ENCODE measurements at places on chromosomes 12 and 14. TPM values are rescaled to one million over a fixed set of nuclear protein-coding genes. Genes with fewer than 3 reads are reported as not detected.

The CMKLR1 gene
- total RNA-seq = 1.7 TPM

The IL23A gene
- not detected for total RNA-seq

The MYO1H gene
- not detected for total RNA-seq

The FAR2 gene
- total RNA-seq = 5.6 TPM

The TMTC1 gene
- total RNA-seq = 33.2 TPM

The SLC10A1 gene
- not detected for total RNA-seq

The POTEM gene
- total RNA-seq = not detected

The TAS2R46 gene
- 4.2 TPM for total RNA-seq

The TTC5 gene
- 16.8 TPM for total RNA-seq

The RPS6KL1 gene
- total RNA-seq = 2.2 TPM

The MANSC1 gene
- total RNA-seq = 2.3 TPM

The LLPH gene
- total RNA-seq = 5.6 TPM

The SOAT2 gene
- total RNA-seq = not detected

The OR6C2 gene
- not detected for total RNA-seq

The ZNF641 gene
- 9.3 TPM for total RNA-seq

The LRRC10 gene
- not detected for total RNA-seq

The HNRNPA1 gene
- total RNA-seq = 242 TPM

The ABCD2 gene
- total RNA-seq = 0.32 TPM

The TMBIM6 gene
- total RNA-seq = 506 TPM

The LAG3 gene
- total RNA-seq = 0.43 TPM

The HCAR2 gene
- total RNA-seq = not detected

The PRB4 gene
- not detected for total RNA-seq

The FAM90A1 gene
- total RNA-seq = not detected

The CCDC197 gene
- not detected for total RNA-seq

The FAM186B gene
- under 0.01 TPM for total RNA-seq

The P3H3 gene
- total RNA-seq = 91.1 TPM

The ACOT4 gene
- 1.7 TPM for total RNA-seq

The SLC25A21 gene
- total RNA-seq = 0.97 TPM

The GLIPR1L2 gene
- 0.43 TPM for total RNA-seq

The KSR2 gene
- total RNA-seq = not detected

The DACT1 gene
- total RNA-seq = 35.8 TPM

The TBC1D30 gene
- total RNA-seq = under 0.01 TPM

All from fibroblast of villous mesenchyme (primary cell).